Activated T-helper 1 cell treated with anti-CD3 and anti-CD28 coated beads, Interleukin-12 subunit alpha, Interleukin-12 subunit beta, Interleukin-2, Interleukin-4 antibody, amounts not matched to agents 30 ng/mL and 10 ng/mL and 1 ng/mL, durations not matched to agents 14 hours and 24 hours and 36 hours (primary cell): ENCODE measurements at places on chromosomes 6 and 20. TPM values are rescaled to one million over a fixed set of nuclear protein-coding genes. Genes with fewer than 3 reads are reported as not detected.

Gene SPATS1
- not detected in 2 replicates for total RNA-seq

DNA sequence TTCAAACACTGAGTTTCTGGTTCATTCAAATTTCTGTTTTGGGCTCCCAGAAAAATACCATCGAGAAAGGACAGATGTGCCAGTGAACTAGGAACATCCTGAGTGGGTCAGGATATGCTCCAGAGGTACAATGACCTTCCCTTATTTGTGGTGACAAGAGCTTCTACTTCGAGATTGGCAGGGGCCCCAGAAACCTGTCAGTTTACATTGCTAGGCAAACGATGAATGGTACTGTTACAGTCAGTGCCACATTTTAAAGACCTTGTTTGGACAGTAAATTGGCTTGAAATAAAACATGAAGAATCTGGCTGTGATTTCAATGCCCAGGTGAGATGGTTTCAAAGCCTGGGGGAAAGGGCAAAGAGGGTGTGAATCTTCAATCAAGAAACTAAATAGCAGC, 454.5 kb upstream of the ID4 start:
- no peak for DNase-seq

DNA sequence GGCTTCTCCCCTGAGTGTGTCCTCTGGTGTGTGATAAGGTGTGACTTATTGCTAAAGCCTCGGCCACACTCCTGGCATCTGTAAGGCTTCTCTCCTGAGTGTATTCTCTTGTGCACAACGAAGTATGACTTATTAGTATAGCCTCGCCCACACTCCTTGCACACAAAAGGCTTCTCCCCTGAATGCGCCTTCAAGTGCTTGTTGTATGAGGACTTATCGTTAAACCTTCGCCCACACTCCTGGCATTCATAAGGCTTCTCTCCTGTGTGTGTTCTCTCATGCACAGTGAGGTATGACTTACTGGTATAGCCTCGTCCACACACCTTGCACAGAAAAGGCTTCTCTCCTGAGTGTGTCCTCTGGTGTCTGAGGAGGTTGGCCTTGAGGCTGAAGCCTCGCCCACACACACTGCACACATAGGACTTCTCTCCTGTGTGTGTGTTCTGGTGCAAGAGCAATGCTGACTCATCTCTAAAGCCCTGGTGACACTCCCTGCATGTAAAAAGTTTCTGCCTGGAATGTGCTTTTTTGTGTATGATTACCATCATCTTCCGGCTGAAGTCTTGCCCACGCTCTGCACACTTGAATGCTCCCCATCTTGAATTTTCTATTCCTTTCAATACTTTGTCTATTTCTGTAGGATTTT, 20.4 kb downstream of the ZNF337 start:
- no peak for DNase-seq

Gene LY6G6F
- total RNA-seq = not detected in 2 replicates

- no peak for DNase-seq
These were observed 5.3 kb upstream of the BPIFB1 start for GRCh38 chr20:33277471-33278441.

DNA sequence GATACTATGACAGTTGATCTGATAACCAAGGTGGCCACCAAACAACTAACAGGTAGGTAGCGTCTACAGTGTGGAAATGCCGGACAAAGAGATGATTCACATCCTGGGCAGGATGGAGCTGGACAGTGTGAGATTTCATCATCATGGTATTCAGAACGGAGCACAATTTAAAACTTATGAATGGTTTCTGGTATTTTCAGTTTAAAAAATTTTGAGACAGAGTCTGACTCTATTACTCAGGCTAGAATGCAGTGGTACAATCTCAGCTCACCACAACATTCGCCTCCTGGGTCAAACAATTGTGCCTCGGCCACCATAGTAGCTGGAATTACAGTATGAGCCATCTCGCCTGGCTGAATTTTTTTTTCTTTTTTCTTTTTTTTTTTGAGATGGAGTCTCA, 43.8 kb downstream of the CEP57L1 start:
- no peak for DNase-seq

DNA sequence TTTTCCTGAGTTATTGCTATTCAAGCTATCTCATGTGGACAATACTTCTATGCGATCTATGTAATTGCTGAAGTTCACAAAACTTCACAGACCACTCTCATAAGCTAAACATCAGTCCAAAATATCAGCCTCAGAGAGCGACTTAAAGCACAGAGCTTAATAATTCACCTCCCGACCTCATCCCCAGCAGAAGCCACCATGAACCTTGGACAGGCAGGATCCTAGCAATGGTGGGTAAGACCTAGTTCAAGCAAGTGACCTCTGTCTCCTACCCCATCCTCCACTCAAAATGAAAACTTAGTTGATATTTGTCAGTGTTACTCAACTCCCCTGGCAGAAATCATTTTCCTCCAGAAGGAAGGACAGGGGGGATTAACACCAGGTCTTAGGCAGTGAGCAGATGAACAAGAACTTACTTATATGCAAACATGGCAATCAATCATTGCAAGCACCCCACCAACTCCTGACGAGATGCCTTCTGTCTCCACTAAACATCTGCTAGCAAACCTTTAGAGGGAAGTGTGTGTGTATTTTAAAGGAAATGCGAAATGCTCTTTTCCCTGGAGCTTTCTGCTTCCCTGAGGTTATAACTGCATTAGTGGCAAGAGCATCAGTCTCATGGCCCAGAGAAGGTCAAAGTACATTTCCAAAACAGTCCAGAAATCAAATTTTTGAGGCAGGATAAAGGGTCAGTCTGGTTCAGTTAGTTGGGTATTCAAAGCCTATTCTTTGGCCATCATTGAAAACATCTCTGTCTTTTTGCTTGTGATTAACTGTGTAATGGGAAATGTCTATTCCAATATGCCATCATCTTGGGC, 90.0 kb downstream of the SLC22A23 start:
- no peak for DNase-seq

- DNase-seq = no peak
These were observed 37.0 kb downstream of the PEX7 start for GRCh38 chr6:136859430-136859829.

- DNase-seq = no peak
These were observed 20.2 kb upstream of the PIM1 start for GRCh38 chr6:37149745-37150144.

GRCh38 chr20:63051911-63052310, 45.1 kb upstream of the BHLHE23 start:
- no peak for DNase-seq

- DNase-seq = no peak
These were observed 691 bp downstream of the GHRH start for GRCh38 chr20:37260923-37261322.

Gene TXNDC5
- total RNA-seq = 119 and 121 TPM in 2 replicates

DNA sequence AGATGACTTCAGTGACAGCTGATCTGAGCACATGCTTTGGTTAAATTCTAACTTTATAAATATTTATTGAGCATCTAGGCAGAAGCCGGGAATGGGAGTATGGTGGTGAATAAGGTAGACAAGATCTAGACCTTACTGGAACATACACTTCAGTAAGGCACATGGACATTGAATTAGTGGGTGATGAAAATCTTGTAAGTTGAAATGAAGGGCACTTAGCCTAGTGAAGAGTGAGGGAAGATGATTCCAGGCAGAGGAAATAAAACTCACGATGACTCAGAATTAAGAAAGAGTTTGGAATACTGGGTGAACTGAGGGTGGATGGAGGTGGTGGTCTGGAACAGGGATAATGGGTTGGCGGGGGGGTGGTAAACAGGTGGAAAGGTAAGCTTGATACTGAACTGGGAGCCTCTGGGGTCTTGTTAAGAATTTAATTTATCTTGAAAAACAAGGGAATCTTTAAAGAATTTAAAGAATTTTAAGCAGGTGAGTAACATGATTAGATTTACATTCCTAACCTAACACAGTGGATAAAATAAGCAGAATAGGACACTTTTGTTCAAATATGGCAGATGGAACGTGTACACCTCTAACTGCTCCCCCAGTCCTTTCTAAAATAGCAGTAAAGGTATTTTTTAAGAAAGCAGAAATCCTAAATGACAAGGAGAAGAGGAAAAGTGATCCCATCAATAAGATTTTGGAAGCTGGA, 75.2 kb upstream of the ARHGAP18 start:
- DNase-seq = no peak

DNA sequence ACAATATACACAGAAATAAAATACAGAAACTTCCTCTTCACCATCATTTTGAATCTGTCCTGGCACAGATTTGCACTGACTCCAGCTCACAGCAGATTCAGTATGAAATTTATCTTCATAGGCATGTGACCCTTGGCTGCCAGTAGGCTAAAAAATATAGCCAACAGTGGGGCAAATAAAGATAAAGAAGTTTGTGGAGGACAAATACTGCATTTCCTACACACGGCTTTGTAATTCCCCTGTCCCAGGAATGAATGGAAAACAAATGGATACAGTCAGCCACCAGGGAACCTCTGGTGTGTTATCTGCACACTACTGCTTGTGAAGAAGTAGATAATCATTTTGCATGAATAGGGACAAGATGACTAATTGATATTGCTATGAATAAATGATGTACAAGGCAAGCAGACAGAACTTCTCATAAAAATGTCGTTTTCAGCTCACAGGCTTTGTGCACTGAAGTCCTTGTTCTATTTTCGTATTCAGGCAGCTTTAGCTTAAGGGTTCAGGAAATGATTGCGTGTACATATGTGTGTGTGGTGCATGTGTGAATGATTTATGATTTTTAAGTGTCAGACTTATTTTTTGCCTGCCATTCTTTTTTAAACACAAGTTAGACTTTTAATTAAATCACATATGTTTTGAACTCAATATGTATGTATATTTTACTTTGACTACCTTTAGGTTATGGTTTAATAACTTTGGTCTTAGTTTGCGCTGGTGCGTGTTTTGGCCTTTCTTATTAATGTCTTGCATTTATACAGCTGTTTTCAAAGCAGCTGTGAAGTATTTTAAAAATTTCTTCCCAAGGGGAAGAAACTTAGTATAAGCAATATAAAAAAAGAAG, 543.8 kb upstream of the JAG1 start:
- no peak for DNase-seq

DNA sequence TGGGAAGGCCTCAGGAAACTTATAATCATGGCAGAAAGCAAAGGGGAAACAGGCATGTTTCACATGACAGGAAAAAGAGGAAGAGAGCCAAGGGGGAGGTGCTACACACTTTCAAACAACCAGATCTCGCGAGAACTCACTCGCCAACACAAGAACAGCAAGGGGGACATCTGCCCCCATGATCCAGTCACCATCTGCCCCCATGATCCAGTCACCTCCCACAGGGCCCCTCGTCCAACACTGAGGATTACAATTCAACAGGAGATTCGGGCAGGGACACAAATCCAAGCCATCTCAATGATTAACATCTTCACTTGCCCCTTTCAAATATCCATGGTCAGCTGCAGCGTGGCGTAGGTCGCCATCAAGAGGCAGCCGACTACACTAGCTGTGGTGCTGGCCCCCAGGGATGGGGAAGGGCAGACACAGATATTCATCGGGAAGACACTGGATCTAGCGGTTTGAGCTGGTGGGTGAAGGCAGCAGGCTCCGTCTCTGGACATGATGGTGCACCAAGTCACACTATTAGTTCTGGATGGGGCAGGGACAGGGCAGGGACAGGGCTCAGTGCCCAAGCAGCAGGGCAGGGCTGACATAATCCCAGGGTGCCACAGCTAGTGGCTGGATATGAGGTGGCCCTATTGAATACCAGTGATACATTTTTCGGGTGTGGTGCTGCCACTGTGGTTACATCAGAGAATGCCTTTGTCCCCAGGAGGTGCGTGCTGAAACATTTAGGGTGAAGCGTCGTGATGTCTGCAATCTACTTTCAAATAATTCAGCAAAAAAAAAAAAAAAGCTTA, 31.6 kb downstream of the TUBB2B start:
- DNase-seq = no peak

DNA sequence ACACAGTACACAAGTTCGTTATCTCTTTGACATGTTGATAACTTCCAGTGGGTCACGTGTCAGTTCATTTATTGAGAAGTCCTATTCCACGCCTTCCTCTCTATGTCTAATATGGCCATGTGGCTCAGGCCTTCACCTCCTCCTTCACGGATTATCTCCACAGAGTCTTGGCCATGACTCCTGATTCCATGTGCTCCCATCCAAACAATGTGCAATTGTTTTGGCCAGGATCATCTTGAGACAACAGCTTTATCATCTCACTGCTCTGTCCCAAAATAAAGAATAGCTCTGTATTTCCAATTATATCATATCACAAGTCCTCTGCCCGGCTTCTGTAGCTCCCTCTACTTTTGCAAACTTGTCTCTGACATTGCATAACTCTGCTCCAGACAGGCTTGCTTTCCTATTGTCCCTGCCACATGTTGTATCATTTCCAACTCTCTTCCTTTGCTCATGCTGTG, 11.1 kb upstream of the TXNDC5 start:
- DNase-seq = no peak

Gene SIRPB1
- total RNA-seq = 1.6 and 3.3 TPM in 2 replicates

GRCh38 chr20:41038878-41039404, 10.3 kb downstream of the TOP1 start:
- DNase-seq = no peak

DNA sequence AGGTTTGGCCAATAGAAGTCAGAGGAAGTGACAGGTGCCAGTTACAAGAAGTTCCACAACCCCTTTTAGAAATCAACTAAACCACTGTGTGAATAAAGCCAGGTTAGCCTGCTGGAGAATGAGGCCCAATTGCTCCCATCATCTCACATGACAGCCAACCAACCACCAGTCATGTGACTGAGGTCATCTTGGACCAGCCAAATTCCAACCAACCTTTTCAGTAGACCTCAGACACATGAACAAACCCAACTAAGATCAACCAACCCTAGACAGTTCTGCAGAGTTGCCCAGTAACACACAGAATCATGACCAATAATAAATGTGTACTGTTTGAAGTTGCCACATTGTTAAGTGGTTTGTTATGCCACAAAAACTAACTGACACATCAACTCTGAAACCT, 44.6 kb upstream of the GGTLC1 start:
- no peak for DNase-seq
